ENCODE measurements at places on chromosomes 11 and 22.

GRCh38 chr22:39501644-39502108 lies 414 bp upstream of the MIEF1 start:
- no peak for DNase-seq

DNA sequence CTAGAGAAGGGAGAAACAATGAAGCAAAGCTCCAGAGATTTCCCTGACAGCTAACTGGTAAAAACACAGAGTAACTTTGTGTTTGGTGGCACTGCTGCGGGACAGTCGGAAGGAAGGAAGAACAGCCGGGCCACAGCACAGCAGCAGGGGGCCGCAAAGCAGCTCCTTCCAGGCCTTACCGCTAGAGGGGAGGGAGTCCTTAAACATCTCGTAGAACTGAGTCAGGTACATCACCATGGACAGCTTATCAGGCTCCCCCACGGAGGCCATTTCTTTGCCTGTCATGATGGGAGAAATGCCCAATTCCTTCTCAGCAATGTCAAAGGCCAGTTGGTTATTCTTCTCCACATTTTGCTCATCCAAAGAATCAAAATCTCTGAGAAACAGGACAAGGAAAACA lies 114.6 kb upstream of the BID start:
- no peak for DNase-seq

GRCh38 chr11:11992257-11993212 lies 15.9 kb downstream of the DKK3 start:
- no peak for DNase-seq

DNA sequence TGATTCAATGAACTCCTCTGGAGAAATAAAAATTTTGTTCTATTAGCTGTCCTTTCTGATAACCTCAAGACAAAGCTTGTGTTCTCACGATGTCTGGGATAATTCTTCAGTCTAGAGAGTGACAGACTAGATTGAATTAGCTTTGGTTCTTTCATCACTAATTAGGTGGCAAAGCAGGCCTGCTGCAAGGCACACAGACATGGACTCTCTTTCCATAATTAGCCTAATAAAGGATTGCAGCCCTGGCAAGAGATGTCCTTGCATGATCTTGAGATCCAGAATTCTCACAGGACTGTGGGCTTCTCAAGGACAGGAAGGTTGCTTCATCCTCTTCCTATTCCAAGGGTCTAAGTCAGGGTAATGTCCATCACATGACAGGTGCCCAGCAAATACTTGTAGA lies 245.6 kb upstream of the ZC3H12C start:
- no peak for DNase-seq

All from omental fat pad (tissue), 4 donors.